ENCODE measurements at places on chromosomes 5 and 9.

- DNase-seq, result no peak
Measured at GRCh38 chr5:96546120-96546519, 113.1 kb upstream of the PCSK1 start.

- no peak for DNase-seq
Measured at GRCh38 chr9:87760529-87760928, 34.6 kb downstream of the CTSL start.

DNA sequence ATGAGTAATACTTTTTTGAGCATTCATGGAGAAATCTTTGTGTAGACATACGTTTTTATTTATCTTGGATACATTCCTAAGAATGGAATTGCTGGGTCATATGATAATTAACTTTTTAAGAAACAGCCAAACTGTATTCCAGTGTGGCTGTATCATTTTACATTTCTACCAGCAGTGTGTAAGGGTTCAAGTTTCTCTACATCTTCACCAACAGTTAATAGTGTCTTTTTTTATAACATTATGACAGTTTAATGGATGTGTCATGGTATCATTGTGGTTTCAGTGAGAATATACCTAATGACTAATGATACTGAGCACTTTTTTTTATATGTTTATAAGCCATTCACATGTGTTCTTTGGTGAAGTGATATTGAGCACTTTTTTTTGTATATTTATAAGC lies 52.4 kb downstream of the NIPBL start:
- no peak for DNase-seq

GRCh38 chr5:42013561-42013960 lies 88.5 kb downstream of the FBXO4 start:
- no peak for DNase-seq

- DNase-seq, result no peak
Measured at GRCh38 chr5:116442931-116443551, 131.6 kb downstream of the SEMA6A start.

- DNase-seq, result no peak
Measured at GRCh38 chr5:19950897-19951296, 37.1 kb downstream of the CDH18 start.

DNA sequence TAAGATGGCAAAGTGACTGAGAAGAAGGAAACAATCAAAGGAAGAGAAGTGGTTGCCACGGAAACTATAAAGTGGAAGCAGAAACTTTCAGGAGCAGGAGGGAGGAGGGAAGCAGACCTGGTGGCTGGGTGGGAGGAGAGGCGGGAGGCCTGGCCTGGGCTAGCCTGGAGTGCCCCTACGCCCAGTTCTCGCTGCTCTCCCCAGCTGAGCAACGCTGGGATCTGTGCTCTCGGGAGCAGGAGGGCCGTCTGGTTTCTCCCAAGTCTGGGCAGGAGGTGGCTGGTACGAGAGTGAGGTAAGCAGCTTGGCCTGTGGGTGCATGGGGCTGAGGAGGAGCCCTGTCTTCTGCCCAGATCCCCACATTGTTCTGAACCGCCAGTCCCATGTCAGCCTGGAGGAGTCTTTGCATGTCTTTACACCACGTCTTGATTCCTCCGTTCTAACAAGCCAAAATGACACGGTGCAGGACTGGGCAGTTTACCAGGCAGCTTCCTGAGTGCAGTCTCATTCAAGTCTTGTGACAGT lies 15.0 kb upstream of the DAB2IP start:
- no peak for DNase-seq

DNA sequence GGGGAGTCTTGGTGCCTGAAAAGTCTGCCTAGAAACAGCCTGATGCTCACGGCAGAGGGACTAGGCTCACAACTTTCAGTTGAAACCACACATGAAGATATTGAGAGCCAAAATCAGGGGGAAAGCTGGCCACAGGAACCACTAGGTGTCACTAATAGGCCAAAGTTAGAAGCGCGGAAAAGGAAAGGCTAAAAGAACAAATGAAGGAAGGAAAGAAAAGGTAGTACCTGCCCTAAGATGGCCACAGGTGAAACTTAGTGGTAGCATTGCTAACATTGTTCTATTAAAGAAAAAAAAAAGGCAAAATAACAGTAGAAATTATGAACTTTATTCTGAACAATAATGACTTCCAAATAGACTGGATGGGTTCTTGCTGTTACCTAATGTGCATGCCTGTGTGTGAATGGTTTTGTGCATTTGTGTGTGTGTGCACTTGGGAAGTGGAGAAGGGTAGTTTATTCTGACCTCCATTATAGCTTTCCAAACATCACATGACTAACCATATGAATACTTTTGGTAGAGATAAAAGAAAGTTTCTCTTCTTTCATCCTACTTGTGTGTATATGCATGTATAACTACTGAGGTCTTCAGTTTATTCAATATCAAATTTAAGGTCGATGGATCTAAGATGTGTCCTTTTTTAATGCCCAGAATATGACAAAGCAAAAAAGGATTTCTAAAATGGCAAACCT lies 2.1 kb upstream of the RFESD start:
- peak; percentile 61 for DNase-seq

DNA sequence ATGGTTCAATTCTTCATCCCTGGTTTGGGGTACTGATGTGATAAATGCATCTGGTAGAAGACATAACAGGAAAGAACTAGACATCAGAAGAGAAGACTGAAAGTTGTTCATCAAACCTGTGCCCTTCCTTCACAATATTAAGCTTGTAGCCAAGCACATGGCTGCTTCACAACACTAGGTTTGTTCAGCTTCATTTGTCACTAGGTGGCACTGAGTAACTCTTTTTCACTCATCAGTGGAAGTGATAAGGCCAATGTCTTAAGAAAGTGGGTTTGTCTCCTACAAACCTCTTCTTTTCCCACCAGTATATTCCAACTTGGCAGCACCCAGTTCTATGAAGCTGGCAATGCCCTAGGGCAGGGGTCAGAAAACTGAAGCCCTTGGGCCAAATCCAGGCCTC lies 26.9 kb downstream of the ZNF484 start:
- DNase-seq, result no peak

GRCh38 chr5:168372356-168372946 lies 81.0 kb downstream of the WWC1 start:
- no peak for DNase-seq

DNA sequence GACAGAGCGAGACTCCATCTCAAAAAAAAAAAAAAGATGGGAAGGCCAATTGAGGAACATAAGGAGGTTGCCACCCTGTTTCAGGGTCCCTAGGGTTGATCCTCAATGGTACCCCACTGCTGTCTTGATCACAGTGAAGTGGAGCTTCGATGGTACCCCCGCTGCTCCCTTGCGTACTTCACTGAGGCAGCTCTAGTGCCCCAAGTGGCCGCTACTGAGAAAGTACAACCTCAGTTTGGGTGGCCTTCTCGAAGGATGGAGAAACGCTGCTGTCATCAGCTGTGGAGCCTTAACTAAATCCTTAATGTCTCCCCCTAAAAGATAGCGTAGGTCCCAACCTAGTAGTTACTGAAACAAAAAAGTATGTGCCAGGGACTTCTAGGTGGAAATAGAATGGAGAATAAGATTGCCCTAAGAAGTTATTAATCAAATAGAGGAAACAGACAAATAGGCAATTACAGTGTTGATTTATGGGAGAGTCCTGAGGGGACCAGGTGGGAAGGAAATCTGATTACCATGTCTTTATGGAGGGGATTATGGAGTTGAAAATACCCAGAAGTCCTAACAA lies 6.3 kb downstream of the TESK1 start:
- DNase-seq, result peak; percentile 53

DNA sequence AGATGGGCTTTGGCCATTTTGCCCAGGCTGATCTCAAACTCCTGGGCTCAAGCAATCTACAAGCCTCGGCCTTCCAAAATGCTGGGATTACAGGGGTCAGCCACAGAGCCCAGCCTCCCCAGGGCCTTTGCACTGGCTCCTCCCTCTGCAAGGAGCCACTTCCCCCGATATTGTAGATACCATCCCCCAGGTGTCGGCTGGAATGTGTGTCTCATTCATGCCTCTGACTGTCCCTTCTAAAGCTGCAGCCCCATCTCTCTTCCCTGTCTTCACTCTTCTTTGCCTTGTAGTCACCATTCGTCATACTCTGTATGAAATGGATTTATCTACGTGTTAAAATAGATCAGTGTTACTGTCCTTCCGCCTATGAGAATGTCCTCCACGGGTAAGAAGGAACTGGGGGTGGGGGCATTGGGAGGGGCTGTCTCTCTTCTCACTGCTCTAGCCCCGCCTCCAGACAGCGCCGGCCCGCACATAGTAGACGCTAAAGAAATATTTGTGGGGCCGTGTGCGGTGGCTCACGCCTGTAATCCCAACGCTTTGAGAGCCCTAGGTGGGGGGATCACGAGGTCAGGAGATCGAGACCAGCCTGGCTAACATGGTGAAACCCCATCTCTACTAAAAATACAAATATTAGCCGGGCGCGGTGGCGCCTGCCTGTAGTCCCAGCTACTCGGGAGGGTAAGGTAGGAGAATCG lies 68.5 kb downstream of the LMX1B start:
- DNase-seq, result no peak

- DNase-seq, result no peak
Measured at GRCh38 chr9:98832768-98833089, 25.3 kb downstream of the GALNT12 start.

DNA sequence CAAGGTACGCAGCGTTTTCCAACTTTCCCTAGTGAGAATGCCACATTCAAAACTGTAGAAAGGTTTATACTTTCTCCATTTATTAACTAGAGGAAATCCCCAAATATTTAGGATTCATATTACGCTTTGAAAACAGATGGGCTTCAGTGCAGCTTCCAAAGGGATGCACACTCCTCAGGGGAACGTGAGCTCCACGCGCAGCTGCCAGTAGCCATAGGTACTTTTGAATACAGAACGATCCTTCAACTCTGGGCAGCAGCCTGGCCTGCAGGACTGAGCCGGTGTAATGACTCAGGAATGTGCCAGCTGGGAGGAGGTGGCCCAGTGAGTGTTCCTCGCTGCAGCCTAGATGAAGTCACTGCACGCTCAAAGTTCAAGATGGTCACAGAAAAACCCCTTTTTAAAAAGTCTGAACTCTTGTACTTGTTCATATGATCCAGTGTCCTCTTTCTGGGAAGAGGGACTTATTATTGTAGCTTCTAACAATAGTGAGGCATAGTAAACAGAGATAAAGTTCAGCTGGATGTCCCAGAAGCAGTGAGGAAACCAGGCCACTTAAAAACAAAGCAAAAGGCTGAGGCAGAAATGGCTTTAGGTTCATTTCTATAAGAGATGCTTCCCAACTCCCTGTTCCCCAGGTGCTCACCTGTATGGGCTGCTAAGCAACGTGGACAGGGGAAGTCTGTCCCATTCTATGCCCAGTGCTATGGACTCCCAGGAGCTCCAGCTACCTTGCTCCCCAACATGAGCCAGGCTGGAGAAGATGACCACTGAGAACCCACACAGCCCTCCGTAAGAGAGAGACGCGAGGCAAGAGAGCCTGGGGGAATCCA lies 130.0 kb downstream of the LHFPL2 start:
- no peak for DNase-seq

DNA sequence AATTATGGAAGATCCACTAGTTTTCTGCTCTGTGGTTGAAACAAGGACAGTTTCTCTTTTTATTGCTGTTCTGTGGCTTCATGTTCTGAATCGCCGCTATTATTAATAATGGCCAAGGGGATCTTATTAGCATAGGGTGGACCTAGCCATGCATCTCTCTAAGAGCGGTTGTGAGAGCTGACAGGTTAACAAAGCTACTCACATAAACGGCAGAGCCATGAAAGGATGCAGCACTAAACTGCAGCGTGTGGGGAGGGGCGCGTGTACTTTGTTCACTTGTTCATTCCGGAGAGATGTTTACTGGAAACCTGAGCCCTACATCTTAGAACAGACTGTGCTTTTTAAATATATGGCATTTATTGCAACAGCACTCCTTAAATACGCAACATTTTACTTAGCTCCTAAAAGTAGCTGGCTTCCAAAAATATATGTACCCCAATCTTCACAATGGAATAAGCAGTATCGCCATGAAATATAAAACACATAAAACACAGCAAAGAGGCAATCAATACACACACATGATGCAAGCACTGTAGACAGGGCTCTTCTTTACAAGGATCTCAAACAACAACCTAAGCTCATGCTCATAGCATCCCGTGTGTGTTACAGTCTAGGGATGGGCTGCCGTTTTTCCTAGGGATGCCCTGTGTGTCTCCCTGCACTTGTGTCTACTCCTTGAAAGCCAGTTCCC lies 424.6 kb downstream of the MED10 start:
- no peak for DNase-seq

- DNase-seq, result no peak
Measured at GRCh38 chr9:4012441-4012840, 287.4 kb downstream of the GLIS3 start.

- no peak for DNase-seq
Measured at GRCh38 chr5:173706700-173707099, 90.2 kb upstream of the BOD1 start.

DNA sequence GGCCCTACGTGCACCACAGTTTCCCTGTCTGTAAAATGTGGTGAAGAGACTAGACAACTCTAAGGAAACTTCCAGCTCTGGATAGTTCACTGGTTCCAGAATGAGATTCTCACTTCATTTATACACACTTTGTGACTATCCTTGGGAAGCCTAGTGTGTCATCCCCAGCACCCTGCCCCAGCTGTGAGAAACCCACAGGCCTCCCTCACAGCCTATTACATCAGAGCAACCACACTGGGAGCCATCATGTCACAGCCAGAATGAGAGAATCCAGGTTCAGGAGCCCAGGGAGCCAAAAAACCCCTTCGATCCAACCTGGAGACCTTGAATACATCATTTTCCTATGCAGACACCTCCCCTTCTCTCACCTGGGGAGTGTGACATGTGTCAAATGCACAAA lies 21.0 kb upstream of the HAND1 start:
- DNase-seq, result no peak

GRCh38 chr9:86660146-86660943 lies 287.0 kb downstream of the GAS1 start:
- no peak for DNase-seq

GRCh38 chr5:15550502-15551112 lies 50.6 kb downstream of the FBXL7 start:
- no peak for DNase-seq

DNA sequence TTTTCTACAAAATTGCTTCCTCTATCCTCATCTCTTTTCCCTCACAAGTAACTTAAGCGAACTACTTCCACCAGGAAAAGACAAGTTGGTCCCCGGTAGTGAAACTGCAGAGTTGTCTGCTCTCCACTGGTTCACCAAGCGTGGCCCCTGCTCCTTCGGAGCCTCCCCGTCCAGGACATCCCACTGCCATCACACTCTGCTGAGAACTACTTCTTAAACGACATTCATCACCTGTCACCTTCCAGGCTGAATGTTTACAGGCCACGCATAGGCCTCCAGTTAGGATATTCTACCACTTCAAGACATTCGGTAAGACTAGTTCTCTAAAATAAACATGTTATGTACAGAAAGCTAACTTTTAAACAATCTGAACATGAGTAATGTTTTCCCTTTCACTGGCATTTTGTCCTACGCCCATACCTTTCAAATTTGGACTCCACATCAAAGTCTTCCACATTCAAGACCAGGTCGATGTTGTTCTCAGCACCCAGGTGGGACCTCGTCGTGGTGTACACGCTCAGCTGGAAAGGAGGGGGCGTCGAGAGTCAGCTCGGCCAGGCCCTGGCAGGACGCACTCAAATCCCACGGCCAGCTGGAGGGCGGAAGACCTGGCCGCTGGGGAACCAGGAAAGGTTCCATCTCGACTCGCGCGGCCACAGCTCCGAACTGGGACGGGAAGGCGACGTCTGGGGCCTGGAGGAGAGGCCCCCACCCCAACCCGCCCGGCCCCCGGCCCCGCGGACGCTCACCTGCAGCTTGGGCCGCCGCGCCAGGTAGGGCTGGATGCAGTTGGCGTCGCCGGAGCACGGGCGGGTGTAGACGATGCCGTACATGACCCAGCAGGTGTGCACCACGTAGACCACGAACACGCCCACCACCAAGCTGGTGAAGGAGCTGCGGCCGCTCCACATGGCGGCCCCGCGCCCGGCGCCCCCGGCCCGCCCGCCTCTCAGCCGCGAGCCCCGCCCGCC lies 683 bp downstream of the CLPTM1L start:
- DNase-seq, result no peak

All from ureter (tissue), 1 donor.